ENCODE measurements at places on chromosomes 5 and 9.
A peak's percentile ranks its signal among the peaks of the same experiment; 100 is the strongest.

GRCh38 chr9:101311758-101312420 is 72.9 kb downstream of the BAAT start:
- peak; percentile 69 for DNase-seq

- peak; percentile 30 for DNase-seq
Measured at GRCh38 chr9:74497748-74498620, 849 bp downstream of the RORB start.

GRCh38 chr5:119336845-119337580 is 18.8 kb upstream of the TNFAIP8 start:
- no peak for DNase-seq

- DNase-seq = no peak
Measured at GRCh38 chr5:18876565-18876964, 1111.4 kb downstream of the CDH18 start.

- no peak for DNase-seq
Measured at GRCh38 chr9:82167296-82167695, 178.7 kb downstream of the SPATA31D1 start.

GRCh38 chr9:22031655-22032411 is 22.7 kb upstream of the CDKN2B start:
- DNase-seq = no peak

DNA sequence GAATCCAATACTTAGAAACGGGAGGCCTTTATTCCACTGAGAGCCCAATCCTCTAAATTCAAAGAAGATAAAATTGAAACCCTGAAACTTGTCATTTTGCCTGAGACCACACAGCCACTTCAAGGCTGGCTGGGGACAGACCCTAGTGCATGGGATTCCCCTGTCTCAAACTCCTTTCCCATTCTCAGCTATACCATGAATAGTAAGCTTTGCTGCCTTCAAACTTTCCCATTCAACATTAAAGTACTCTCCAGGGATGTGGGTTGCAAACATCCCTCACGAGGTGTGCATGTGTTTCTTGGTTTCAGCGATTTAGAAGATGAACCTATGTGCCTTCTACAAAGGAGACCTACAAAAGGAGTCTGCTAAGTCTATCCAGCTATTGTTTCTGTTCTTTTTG is 64.6 kb downstream of the GABRB2 start:
- DNase-seq = no peak

DNA sequence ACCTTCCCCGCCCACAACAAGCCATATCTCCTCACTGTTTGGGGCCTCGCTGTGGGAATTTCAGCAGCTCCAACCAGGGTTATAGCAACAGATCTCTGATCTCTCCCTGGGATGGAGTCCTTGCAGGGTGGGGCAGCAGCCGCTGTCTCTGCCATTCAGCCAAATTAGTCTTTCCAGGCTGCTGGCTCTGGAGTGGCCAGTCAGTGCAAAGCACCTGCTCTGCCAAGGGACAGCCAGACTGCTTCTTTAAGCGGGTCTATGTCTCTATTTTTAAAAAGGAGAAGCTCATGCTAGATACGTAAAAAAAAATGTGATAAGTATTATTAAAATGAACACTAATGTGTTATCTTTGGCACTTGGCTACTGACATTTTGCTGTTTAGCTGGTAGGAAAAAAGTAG is 380.2 kb downstream of the CDH10 start:
- DNase-seq = no peak

DNA sequence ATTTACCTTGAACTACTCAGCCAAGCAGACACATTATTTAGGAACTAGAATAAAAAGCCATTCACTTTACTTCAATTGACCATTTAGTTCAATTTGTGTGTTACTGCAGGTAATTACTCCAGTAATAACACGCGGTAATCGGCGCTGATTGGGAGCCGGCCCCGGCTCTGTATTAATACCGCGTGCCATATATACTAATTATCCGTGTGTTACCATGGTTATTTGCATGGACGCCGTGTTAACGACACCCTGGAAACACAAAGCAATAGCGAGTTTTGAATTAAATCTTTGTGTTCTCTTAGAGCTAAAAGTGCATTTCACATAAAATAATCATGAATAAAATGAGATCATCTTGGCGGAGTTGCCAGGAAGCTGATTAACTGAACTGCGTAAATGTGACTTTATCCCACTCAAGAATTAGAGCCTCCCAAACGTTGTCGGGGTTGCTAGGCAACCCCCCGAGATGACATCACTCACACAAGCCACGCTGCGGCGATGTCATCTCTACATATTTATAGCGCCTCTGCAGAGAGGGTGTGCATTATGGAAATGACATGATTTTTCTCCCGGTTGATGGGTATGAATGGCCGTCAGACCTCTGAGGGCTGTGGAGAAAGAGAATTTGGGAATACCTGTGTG is 41.4 kb upstream of the RNU6ATAC start:
- DNase-seq = peak; percentile 9

DNA sequence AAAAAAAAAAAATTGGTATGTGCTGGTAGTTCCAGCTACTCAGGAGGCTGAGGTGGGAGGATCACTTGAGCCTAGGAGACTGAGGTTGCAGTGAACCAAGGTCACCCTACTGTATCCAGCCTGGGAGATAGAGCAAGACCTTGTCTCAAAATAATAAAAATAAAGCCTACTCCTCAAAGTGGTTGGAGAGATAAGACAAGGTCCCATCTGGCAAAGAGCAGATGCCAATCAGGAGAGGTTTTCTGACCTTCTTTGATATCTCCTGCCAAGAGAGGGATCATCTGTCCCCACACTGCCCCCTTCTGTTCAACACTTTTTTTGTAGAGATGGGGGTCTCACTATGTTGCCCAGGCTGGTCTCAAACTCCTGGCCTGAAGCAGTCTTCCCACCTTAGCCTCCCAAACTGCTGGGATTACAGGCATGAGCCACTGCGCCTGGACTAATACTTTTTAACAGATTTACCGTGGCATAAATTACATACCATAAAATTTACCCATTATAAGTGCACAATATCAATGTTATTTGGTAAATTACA is 64.7 kb downstream of the SH3PXD2B start:
- DNase-seq = no peak

DNA sequence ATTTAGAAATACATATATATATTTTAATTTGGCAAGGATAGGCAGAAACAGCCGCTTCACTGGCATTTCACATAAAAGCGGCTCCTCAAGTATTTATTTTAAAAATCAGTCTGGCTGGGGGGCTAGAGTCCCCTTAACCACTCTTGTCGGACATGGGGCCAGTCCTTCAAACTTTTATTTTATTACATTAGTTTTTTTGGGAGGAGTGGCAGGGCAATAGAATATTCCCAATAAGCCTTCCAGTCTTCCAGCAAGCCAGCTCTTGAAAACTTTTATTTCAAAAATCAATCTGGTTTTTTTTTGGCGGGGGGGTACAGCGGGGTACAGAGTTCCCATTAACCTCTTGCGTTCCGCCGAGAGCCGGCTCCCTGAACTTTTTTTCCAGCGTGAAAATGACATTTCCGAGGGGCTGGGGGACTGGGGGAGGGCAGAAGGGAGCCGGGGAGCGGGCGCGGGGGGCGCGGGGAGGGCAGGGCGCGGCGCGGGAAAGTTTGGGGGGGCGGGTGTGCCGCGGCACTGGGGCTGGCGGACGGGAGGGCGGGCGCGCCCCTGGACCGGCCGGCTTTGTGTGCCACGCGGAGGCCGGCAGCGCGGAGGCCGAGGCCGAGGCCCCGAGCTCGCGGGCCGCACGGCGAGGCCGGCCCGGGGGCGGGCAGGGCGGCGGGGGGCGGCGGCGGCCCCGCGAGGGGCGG is 504 bp upstream of the ZNF618 start:
- DNase-seq = no peak

- DNase-seq = no peak
Measured at GRCh38 chr9:130854092-130854491, 19.0 kb downstream of the ABL1 start.

- no peak for DNase-seq
Measured at GRCh38 chr9:110922145-110922544, 116.1 kb downstream of the LPAR1 start.

DNA sequence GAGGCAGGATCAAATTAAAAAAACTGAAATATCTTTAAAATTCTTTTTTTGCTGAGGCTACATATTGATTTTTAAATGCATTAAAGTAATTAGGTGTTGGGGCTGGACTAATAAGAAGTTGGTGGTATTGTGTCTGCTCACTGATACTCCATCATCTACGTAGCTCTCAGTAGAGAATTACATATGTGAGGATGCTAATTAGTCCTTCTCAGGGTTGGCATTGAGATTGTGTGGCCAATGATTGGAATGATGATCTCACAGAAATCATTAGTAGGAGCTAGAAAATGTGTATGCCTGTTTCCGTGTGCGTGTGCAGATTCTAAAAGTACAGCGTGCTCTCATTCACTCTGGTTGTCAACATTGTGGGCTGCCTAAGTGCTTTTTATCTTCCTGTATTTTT is 283.8 kb downstream of the SH3GL2 start:
- DNase-seq = no peak

DNA sequence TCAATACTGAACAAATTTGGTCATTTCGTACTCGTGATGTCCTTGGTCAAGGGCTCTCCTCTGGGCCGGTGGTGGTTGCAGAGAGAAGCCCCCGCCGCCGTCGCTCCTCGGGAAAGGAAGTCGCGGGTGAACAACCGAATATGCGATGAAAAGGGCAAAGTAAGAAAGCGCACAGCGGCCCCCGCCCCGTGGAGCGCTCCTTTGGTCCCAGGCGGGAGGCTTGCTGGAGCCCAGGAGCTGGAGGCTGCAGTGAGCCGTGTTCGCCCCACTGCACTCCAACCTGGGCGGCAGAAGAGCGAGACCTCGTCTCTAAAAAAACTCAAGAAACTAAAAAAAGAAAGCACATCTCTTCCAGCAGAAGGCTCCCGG is 108.4 kb upstream of the LARP1 start:
- DNase-seq = no peak

GRCh38 chr9:90830051-90830450 is 28.4 kb downstream of the SYK start:
- DNase-seq = no peak

- DNase-seq = peak; percentile 41
Measured at GRCh38 chr9:136847826-136848392, 1.3 kb upstream of the PHPT1 start.

- DNase-seq = no peak
Measured at GRCh38 chr5:62597314-62597713, 18.7 kb downstream of the LRRC70 start.

- no peak for DNase-seq
Measured at GRCh38 chr5:57635146-57635777, 152.7 kb upstream of the ACTBL2 start.

- no peak for DNase-seq
Measured at GRCh38 chr9:77435688-77436087, 212.4 kb downstream of the GNA14 start.

DNA sequence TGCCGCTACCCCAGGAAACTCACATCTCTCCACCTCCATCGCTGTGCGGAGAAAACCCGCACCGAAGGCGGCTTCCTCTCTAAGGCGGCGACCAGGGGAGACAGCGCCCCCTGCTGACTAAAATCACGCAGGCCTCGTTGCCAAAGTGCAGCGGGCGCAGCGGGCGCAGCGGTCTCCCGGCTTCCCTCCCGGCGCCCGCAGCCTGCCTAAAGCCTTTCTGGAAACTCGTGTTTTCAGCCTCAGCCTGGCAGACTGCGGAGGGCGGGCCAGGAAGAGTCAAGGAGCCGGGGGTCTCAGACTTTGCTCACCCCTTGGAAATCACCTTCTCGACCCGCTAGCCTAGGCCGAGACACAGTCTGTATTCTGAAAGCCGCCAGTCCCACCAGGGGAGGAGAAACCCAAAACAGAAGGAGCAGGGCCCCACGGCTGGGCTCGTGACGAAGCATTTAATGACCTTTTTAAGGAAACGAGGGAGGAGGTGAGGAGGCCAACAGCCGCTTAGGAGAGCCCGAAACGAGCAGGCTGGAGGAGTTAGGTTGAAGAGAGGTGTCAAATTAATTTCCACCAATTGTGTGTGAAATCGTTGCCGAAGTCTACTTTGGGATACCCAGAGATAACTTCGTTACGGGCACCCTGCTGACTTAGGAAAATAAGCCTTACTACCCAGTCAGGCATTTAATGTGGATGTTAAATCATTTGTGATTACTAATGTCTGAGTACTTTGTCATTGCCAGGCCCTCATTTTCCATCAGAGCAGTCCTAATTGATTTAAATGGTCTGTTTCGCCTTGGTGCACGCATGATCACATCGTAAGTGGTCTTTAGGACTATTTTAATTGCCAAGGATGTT is 7.3 kb upstream of the FOXB2 start:
- no peak for DNase-seq

DNA sequence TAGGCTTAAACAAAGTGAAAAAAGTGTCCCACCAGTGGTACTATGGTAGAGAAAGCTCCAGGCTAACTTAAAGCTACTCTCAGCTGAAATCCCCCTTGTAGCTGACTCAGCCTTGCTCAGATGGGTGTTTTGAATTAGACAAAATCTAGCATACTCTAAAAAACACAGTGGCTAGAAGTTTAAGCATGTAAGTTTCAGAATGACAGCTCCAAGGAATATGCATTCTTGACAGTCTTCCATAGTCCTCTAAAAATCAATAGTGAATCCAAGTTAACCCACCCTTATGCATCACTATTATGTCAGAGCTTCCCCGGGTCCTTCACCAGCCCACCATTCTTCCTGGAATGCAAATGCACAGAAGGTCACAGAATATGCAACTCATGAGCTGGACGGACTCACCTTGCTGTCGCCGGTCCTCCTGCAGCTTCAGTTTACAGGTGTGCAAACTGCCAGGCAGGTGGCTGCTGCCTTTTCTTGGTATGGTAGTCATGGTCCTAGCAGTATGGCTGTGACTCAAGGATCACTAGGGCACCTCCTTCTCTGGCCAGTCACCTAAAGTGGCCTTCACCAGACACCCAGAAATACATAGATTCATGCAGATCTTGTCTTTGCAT is 668 bp downstream of the RANBP3L start:
- DNase-seq = no peak

DNA sequence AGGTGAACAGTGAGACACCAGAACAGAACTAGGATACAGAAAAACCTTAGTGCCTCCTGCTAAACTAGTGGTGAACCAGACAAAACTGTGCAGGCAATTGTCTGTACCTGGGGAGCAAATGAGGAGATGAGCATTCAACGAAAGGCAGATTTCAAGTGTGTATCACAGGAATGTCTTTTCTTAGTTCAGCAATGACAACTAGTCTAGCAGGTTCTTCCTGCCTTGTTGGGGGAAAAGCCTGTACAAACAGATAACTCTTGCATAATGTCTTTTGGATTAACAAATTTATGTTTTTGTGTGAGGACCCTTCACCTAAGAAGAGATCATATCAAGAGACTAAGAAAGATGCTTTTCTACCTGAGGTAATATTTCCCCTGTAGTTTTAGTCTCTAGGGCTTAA is 21.8 kb upstream of the DENND4C start:
- no peak for DNase-seq

GRCh38 chr9:17613758-17614157 is 34.9 kb downstream of the SH3GL2 start:
- DNase-seq = no peak

DNA sequence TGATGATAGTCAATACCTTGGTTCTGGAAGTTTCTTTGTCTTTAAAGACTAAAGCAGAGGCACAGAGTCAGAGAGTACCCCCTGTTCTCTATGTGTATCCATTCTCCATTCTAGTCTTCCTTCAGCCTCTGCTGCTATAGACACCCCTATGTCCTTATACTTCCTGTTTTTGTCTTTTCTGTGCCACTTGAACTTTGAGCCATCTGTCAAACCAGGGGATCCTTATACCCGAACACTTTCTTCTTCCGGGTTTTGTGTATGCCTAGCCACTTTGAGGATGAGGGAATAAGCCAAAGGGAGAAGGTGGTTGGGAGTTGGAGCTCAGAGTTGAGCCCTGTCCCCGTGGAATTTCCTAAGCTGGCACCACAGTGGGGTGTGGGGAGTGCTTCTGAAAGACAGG is 61.1 kb upstream of the IL6ST start:
- DNase-seq = no peak

Data from NCI-H1048 (cell line).